ENCODE measurements at places on chromosomes 5 and 9. TPM values are rescaled to one million over a fixed set of nuclear protein-coding genes. Genes with fewer than 3 reads are reported as not detected.

DNA sequence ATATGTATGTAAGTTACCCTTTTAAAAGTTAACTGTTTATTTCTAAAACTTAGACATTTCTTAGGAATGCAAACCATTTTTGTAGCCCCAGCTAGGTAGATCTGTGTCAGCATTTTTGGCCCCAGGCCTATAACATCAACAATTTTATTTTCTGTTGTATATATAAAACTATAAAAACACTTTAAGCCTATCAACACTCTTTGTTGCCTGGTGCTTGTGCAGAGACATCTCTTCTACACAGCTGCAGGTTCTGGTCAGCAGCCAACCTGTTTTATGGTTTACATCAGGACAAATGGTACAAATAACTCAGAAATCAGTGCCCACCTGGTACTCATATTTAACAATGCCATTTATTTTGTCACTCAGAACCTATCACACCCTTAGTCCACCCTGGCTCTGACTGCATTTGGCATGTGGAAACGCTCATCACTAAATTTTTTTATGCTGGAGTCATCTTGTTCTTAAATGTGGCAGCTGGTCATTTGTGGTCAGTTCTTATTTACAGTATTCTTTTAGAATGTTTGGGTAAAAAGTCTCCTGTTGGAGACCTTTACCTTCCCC, 173.4 kb downstream of the DNAH5 start:
- DNase-seq, result no peak

GRCh38 chr5:42502613-42503470, 79.6 kb downstream of the GHR start:
- no peak for DNase-seq

DNA sequence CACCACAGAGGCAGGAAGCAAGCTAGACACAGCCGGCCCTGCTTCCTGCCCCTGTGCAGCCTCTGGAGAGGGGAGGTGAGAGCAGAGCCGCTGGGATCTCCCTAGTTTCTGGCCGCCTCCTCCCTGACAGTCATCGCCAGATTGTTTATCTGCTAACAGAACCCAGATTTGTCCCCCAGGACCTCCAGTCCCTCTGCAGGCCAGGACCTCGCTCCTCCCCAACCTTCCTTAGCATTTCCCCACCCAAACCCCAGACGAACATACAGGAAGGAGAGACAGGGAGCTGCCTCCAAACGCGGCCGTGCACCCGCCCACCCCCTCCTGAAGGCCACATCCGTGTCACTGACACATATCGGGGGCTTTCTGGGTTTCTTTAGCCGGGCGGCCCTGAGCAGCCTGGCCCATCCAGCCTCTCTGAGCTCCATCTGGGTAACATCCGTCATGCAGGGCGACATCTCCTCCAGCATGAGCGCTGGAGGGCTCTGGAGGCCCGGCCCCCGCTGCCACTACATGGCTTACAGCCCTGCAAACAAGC, 47.5 kb downstream of the DBH start:
- DNase-seq, result no peak

DNA sequence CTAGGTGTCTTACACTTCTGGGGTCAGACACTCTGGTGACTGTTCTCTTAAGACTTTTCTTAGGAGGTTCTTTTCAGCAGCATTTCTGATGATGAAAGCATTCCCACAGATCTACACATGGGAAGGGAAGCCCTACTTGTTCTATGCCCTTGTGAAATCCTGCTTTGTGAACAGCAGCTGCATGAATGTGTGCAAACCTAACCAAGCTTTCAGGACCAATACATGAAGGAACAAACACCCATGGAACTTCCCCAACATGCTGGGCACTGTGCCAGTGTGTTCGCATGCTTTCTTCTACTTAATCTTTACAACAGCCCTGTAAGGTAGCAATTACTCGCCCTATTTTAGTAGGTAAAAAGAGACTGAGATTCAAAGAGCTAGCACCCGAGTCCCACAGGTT, 439.9 kb upstream of the KLF4 start:
- DNase-seq, result peak; percentile 16

DNA sequence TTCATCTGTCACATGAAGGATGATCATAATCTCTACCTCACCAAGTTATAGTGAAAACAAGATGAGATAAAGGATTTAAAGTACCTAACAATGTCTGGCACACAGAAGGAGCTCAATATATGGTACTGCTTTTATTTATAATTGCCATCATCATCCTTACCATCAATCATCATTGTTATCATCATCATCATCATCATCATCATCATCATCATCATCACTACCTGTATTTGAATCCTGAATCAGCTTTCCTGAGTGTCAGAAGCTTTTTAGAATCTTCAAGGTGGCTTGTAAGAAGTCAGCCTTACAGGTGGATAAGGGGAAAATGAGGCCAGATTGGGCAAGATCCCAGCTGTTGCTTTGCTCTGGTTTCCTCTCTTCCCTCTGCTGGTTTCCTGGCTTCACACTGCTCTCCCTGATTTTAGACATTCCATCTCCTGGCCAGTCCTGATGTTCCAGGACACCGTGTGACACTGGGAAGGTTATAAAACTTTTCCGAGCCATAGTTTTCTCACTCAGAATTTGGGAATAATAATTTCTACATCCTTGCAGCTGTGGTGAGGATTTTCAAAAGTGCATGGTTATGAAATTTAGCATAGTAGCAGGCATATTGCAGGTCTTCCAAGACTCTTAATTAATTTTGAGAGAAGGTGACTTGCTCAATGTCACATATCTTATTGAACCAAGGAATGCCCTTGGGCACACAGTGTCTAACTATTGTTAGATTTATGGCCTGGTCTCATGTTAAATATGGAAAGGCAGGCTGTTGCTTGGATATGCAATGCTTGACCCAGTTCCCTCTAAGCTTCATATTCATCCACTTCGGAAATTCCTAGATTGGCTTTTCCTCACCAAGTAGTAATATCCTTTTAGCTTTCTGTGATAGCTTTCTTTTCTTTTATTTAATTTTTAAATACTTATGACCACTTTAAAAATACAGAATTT, 160.7 kb downstream of the TMEM38B start:
- no peak for DNase-seq

DNA sequence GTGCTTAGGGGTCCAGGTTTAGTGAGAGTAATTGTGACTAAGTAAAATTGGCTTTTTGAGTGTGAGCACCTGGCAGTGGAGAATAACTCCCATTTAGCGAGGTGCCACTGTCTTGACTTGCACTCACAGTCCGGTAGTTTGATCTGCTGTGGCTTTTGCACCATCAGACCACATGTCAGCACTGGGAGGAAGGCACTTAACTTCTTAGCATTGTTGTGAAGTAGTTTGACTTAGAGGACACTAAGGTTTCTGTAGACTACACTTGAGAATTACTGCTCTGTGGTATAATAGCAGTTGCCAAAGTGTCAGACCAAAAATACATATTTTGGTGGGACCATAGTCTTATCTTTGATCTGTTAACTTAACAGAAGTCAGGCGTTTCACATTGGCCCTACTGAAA, 63.6 kb downstream of the ICE1 start:
- no peak for DNase-seq

DNA sequence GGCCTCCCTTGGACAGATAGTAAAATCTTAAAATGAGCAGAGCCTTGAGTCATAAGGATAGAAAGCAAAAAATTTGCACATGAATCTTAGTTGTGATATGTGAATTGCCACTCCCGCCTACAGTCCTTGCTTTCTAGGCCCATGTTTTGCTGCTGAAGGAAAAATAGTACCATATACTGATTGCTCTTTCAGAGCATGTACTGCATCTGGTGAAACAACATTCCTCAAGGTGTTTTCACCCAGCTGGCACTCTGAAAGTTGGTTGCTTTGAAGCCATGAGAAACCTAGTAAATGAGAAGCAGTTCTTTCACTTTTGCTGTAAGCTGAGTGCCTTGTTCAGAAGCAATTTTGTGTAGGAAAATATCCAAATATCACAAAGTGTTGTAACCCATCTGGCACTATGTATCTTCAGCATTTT, 10.3 kb downstream of the CDC37L1 start:
- DNase-seq, result no peak

LRRC14B gene
- 0.16 TPM for polyA plus RNA-seq

PPP1R26 gene
- polyA plus RNA-seq, result 32.3 TPM

CTSV gene
- polyA plus RNA-seq, result 1.5 TPM
